Esophagus squamous epithelium (tissue), 5 donors: ENCODE measurements at places on chromosomes 5 and 9. TPM values are rescaled to one million over a fixed set of nuclear protein-coding genes. Genes with fewer than 3 reads are reported as not detected.
A peak's percentile ranks its signal among the peaks of the same experiment; 100 is the strongest.

Gene RNF180
- total RNA-seq, result 9.5 TPM

DNA sequence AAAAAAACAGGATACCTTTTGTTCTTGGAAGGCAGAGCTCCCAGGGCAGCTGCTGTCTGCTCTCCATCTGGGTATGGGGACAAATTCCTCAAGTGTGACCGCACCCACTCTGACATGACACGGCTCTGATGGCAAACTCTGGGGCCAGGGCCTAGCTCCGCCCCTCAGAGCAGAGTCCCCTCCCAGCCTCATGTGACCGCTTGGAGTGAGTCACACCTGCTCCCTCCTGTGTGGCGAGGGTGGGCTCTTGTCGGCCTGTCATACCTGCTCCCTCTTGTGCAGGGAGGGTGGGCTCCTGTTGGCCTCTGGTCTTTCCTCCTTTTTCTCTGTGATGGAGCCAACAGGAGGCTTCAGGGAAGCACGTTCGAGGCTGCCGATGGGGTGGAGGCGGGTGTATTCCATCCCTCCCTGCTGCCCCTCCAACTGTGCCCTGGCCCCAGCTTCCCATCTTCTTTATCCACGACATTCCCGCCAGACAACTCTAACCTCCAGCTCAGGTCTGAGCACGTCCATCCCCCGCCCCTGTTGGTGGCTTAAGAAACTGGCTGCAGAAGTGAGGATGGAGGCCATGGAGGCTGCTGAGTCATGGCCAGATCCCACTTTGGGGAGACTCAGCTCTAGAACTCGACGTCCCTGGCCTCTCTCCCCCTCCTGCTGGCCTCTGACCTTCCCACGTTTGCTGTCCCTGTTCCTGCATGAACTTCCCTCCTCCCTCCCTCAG, 65.3 kb downstream of the OLFM1 start:
- no peaks in the 10 kb centered on the region for H3K27me3 ChIP-seq
- no peak for DNase-seq
- peaks cover 2% of the 10 kb centered on the region for H3K4me1 ChIP-seq
- H3K27ac ChIP-seq, result no peak overlapping the region
- no peaks in the 10 kb centered on the region for H3K36me3 ChIP-seq
- no peak overlapping the region for H3K4me3 ChIP-seq

Gene CDH9
- total RNA-seq, result not detected

Gene CXXC5
- 24.5 TPM for total RNA-seq

DNA sequence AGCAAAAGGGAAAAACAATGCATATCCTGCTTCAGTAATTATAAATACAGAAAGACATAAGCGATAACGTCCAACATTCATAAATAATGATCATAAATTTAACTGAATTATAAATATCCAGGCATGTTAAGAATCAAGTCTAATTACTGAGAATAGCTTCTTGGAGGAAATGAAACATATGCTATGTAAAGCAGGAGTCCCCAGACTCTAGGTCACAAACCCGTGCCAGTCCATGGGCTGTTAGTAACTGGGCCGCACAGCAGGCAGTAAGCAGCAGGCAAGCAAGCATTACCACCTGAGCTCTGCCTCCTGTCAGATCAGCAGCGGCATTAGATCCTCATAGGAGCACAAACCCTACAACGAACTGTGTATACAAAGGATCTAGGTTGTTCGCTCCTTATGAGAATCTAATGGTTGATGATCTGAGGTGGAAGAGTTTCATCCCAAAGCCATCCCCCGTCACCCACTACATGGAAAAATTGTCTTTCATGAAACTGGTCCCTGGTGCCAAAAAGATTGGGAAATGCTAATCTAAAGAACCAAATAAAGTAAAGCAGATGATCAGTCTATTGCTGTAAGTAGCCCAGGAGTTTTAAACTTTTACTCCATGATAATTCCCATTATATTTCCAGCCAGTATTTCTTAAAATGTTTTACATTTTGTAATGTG, 50.4 kb downstream of the CERT1 start:
- peaks cover 14% of the 10 kb centered on the region for H3K4me1 ChIP-seq
- H3K36me3 ChIP-seq, result no peaks in the 10 kb centered on the region
- DNase-seq, result no peak
- H3K4me3 ChIP-seq, result no peak overlapping the region

GRCh38 chr9:24846248-24846912, 300.7 kb upstream of the IZUMO3 start:
- no peaks in the 10 kb centered on the region for H3K4me1 ChIP-seq
- H3K4me3 ChIP-seq, result no peak overlapping the region
- DNase-seq, result no peak
- H3K27me3 ChIP-seq, result no peaks in the 10 kb centered on the region

Gene GFI1B
- total RNA-seq, result not detected

DNA sequence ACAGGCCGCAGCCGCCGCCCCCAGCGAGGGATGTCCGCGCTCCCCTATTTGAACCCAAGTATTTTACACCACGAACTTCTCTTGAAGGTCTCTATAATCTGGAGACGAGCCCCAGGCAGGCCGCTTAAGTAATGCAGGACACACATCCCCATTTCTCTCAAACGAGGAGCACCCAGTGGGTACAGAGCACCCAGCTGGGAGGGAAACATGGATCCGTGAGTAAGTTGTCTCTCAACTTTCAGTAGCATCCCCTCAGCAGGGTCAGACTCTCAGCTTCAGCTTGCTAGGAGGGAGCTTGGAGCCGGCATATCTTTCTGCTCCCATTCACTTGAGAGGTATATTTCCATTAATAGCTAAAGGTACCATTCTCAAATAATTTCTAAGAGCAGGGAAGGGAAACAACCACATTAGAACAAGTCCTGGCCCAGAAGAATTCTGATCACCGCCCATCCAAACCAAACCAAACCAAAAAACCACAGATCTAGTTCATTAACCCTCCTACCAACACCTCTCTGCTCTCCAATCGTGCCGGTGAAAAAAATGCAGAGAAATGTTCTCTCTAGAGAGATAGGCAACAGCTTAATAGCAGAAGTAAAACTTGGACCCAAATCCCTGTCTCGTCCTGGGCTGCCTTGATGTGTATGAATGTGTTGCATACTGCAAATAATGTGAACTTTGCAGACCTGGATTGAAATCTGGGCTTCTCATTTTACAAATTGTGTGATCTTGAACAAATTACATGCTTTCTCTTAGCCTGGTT, 910 bp downstream of the TDRD7 start:
- no peak for DNase-seq
- no peaks in the 10 kb centered on the region for H3K27me3 ChIP-seq
- H3K4me3 ChIP-seq, result peak overlapping the region; percentile 99
- H3K27ac ChIP-seq, result peak overlapping the region; percentile 94
- H3K36me3 ChIP-seq, result no peaks in the 10 kb centered on the region
- peaks cover 7% of the 10 kb centered on the region for H3K4me1 ChIP-seq

DNA sequence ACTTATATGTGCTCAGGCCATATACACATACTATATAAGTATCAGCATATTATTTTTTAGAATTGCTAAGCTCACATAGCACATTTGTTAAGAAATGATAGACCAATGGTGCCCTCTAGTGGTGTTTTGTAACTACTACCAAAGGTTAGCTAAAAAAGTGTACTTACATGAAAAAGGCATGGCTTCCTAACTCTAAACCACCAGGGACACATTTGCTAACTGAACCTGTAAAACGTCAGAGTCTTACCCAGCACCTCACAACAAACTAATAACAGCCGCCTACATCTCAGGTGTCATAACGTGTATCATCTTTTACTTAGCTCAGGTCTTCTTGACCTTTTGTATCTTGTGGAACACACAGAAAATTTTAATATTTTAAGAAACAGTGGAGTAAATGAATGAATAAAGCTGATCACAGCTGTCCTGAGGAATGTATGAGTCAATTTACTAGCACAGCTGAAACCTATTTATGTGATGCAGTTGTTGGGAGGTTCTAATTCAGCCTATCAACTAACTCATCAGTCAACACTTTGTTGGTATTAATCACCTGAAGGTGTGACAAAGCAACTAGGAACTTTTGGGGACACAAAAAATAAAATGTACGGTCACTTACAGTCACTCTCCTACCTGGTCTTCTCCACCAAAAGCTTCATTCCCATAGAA, 72.9 kb downstream of the BAAT start:
- no peak overlapping the region for H3K4me3 ChIP-seq
- peaks cover 15% of the 10 kb centered on the region for H3K4me1 ChIP-seq
- no peaks in the 10 kb centered on the region for H3K27me3 ChIP-seq
- DNase-seq, result no peak

DNA sequence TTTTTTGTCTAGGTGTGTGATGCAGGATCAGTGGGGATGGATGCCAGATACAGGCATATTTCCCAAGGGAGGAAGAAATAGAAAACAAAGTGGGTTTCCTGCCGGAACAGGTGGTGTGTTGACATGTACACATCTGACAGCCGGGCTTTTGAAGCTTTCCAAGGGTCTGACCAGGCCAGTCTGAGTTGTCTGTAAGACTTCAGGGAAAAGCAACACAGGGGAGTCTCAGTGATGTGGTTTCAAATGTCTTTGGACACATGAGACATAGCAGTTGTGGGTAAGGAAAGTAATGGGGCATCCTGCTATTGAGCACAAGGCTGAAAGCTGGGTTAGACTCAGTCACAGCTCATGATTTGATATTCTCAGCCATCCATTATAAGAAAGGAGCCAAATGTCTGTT, 274.9 kb downstream of the PIK3R1 start:
- no peak overlapping the region for H3K4me3 ChIP-seq
- no peaks in the 10 kb centered on the region for H3K27me3 ChIP-seq
- no peaks in the 10 kb centered on the region for H3K4me1 ChIP-seq
- H3K27ac ChIP-seq, result no peak overlapping the region

DNA sequence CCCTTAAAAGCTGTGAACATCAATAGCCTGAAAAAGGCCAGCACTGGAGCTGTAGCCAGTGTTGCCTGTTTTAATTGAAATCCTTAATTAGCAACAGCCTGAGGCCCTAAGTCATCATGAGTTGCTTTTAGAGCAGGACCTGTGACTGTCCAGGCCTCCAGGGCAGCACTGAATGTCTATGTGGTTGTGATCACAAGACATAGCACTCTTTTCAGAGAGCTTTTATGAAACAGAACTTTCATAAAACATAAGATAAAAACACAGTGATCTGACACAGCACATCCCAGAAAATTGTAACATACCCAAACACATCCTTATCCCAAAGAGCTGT, 85.5 kb upstream of the MYO10 start:
- H3K4me3 ChIP-seq, result no peak overlapping the region
- H3K27me3 ChIP-seq, result no peaks in the 10 kb centered on the region
- H3K27ac ChIP-seq, result peak overlapping the region; percentile 5

Gene IFNA2
- total RNA-seq, result not detected

Gene RNF224
- 2.4 TPM for total RNA-seq

GRCh38 chr9:74478606-74479005, 18.5 kb upstream of the RORB start:
- no peaks in the 10 kb centered on the region for H3K4me1 ChIP-seq
- no peaks in the 10 kb centered on the region for H3K27me3 ChIP-seq
- H3K4me3 ChIP-seq, result no peak overlapping the region
- H3K36me3 ChIP-seq, result no peaks in the 10 kb centered on the region

Gene CEMIP2
- total RNA-seq, result 7.6 TPM

Gene GDA
- not detected for total RNA-seq

- H3K4me1 ChIP-seq, result peaks cover 29% of the 10 kb centered on the region
- H3K4me3 ChIP-seq, result no peak overlapping the region
- no peak for DNase-seq
- no peak overlapping the region for H3K27ac ChIP-seq
- H3K36me3 ChIP-seq, result no peaks in the 10 kb centered on the region
Measured at GRCh38 chr5:139494832-139495231, 12.3 kb upstream of the STING1 start.

Gene F2RL2
- 0.18 TPM for total RNA-seq
